ENCODE measurements at places on chromosomes 16 and 17.

DNA sequence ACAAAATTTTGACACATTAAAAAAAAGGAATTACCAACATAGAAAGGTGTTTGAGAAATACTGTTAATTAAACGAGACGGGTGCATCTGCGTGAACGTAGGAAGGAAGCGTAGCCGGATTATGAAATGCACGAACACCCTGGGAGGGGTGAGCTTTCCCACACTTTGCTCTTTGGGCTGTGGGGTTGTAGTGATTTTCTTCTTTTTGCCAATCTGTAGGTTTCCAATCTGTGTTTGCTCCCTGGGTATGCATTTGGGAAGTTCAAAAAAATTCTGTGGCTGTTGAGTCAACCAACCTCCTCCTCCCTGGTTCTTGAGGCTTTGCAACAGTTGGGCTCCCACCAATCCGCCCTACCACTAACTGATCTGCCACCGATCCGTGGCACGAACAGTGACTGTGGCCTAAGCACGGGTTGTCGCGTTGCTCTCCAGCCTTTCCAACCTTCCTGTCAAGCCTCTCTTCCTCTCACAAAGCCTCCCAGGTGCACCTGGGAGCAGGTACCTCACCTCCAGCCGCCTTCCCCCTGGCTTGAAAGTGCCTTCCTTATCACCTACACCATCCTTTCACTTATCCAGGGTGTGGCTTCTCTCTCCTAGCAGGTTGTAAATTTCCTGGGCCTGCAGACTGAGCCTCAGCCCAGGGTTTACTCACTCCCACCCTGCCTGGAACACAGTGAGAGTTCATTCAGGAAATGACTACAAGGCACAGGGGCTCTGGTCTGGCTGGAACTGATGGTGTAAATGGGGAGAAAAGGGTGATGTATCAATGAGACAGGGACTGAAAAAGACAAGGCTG, 16.6 kb downstream of the RTN4RL1 start:
- no peak for DNase-seq

DNA sequence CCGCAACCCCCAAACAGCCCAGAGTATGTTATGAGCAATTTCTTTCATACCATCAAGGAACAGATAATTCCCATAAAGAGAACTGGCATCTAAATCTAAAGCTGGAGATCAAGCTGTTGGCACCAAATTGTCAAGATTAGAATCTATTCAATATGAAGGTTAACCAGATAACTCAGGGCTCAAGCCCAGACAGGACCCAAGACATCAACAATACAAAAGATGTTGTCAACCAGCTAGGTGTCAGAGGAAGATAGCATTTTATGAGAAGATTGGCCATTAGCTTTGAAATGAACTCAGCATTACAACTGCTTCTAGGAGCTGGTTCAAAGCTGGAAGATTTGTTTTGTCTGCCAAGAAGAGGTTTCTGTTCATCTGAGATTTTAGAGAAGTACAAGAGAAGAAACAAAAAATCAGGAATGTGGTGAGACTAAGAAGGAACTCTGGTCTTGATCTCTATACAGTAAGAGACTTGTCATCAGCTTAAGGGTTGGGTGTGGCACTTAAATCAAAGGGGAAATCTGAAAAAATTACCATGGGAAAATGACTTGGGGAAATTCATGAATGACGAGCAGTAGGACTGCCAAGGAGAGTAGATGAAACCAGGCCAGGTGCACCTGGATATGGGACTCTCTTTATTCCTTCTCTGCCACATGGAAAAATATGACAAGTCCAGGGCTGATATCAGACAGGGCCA, 64.2 kb upstream of the COX10 start:
- DNase-seq: no peak

DNA sequence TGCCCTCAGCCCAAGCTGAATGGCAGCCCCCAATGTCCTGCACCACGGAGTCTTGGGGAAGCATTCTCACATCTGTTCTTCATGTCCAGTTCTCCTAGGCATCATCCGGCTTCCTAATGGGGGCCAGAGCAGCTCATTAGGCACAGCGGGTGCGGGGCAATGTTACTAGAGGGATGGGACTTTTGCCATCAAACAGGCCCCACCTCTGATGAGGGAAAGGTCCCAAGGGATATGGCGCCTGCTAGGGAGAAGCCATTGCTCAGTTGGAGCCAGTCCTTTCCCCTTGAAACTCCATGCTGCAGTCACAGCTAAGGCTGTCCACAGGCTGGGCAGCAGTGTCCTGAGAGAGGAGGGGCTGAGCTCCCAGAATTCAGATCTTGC, 1.7 kb upstream of the DPH1 start:
- no peak for DNase-seq

DNA sequence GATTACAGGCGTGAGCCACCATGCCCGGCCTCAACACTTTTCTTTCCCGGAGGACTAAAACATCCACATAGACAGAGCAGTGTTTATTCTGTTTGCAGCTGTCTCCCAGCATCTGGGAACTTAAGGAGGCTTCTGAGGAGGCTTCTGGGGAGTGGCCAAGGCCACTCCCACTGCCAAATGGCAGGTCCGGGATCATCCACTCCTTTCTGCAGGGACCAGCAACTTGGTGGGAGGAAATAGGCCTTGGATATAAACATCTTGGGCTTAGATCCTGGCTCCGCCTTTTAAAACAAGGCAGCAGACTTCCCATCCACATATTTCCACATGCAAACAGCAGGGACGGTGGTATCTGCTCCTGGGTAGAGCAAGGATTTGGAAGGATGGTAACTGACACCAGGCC, 14.1 kb upstream of the SPATA32 start:
- DNase-seq: no peak

GRCh38 chr17:43216369-43216761, 4.7 kb downstream of the TMEM106A start:
- DNase-seq: no peak

GRCh38 chr16:50844840-50845239, 103.0 kb downstream of the CYLD start:
- DNase-seq: no peak

DNA sequence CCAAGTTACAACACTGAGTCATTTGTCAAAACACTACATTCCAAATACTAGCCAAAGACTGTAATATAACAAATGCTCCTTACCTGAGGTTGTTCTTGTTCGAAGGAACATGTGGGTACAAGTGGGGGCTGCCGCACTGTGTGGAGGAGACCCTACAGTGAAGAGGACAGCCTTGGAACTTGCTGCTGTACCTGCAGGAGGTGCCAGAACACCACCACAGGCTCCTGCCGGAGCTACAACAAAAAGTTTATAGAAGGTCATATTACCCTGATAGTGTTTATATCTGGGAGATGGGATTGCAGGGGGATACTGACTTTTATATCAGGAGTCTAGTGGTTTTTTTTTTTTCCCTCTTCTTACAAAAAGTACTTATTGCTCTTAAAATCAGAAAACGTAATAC, 37.8 kb upstream of the ALDH3A1 start:
- DNase-seq: no peak

DNA sequence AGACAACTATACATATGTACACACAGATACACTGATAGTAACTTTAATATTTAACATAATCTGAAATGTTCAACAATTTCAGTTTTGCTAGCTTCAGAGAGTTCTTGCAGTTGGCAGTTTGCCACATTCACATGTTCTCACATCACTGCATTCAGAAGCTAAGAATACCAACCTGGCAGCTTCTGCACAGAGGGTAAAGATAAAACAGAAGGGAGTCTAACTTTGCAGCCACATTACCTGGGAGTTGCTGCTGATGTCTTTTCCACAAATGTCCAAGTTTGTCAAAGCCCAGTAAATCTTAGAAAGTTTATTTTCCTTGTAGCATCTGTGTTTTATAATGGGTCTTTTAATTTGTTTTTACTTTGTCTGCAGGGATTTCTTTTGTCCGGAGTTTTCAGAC, 332.0 kb downstream of the BCAS3 start:
- no peak for DNase-seq

DNA sequence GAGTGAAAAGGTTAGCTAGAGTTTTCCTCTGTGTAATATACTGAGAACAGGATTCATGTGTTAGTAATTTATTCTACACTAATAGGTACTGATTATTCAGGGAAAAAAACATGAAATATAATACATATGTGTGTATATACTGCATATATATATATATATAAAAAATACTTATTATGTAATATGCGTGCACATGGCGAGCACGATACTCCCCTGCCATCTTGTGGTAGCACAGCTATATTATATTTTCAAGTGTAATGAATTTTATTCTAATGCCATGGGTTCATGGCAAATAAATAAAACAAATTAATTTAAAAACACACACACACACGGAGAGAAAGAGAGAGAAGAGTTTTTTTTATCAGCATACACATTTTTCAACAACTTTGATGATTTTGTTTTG, 460.6 kb downstream of the KCNJ2 start:
- DNase-seq: peak; percentile 25

GRCh38 chr16:3434373-3434772, 8.9 kb downstream of the ZNF597 start:
- no peak for DNase-seq

DNA sequence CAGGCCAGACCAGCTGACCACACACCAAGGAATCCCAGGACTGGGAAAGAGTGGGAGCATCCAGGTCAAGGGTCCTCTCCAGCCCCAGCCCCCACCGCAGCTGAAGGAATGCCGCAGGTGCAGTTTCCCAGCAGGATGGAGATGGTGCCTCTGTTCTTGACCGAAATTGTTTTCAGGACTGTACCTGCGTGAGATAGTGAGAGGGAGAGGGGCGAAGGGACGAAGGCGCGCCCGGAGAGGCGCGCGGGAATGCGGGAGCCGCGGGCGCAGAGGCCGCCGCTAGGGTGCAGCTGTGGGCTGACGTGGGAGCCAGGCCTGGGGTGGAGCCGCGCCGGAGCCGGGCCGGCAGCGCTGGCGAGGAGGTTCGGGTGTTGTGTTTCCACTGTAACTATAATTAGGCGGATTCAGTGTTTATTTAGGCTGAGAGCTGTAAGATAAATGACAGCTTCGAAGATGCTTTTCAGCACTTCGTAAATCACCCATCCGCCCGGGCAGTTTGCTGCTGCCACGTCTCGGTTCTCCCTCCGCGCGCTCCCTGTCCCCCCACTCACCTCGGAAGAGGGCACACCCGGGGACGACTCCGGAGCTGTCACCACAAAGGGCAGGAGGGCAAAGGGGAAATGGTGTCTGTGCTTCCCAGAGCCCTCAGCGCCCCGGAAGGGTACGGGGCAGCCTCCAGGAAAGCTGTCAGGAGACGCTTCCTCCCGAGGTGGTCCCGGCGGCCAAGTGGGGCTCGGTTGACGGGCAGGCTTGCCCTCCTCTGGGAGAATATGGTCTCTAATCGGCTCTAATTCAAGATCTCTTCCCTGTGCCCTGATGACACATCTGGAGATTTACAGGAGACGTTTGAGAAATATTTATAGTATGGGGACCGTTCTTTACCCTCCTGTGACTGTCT, 38.2 kb downstream of the HOXB1 start:
- DNase-seq: peak; percentile 79

- no peak for DNase-seq
Observed at GRCh38 chr16:79066561-79066960, 534.0 kb downstream of the MAF start.

- no peak for DNase-seq
Observed at GRCh38 chr17:1529863-1530262, 13.5 kb upstream of the INPP5K start.

DNA sequence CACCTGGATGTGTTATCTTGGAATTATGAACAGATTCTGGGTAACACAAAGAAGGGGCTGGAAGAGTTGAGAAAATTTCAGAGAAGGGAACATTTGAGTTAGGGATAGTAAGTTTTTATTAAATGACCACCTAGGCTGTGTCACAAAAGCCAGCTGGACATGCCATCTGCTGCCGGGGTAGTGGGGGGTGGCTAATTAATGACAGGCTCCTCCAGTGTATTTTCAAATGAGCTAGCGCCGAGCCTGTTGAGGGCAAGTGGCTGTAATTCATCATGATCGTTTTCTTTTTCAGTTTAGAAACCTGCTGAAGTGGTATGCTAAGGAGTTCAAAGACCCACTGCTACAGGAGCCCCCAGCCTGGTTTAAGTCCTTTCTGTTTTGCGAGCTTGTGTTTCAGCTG, 6.2 kb downstream of the TMEM97 start:
- DNase-seq: no peak

- no peak for DNase-seq
Observed at GRCh38 chr17:27811961-27812360, 11.6 kb upstream of the NOS2 start.

DNA sequence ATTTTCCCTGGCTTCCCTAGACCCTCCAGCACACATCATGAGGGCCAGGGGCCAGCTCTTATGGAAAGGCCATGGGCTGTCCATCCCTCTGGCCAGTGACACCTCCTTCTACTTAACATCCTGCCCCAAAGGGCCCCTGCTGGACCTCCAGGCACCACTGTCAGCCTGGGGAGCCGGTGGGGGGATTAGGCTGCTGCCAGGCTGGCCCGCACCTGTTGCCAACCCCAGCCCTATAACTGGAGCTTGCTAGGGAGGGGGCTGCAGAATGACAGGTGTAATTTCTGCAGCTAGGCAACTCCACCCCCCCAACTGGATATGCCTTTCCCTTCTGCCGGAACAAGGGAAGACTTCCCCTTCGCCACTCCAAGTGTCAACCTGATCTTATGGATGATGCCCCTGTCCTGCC, 12.5 kb downstream of the RARA start:
- no peak for DNase-seq

DNA sequence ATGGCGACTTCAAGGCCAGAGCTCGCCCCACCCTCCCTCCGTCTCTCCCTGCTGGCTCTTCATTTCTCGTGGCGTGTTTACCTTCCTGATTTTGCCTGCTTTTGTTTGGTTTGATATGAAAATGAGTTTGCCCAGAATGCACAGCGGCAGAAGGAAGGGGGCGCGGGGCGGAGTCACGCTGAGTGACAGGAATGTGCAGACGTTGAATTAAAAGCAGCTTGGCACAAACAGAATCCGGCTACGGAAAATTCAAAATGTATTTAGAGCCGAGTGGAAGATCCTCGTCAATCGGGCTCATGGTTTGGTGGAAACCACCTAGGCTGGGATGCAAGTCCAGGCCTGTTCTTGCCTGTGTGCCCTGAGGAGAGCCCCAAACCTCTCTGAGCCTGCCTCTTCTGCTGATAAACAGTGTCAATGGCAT, 102.7 kb downstream of the SDK2 start:
- no peak for DNase-seq

DNA sequence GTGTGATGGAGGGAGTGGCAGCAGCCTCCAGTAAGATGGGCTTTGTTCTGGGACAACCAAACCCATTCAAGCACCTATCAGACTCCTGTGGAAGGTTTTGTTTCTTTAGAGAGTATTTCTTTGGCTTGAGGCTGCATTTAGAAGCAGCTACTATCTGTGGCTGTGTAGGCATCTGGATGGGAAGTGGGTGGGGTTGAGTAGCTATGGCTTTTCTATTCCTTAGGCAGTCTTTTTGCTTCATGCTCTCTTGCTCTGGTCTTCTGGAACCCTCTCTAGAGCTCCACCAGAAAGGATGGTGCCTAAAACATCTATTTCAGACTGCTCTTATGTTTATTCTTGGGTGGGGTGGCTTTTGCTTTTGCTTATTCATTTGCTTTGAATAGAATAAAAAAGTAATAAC, 19.9 kb downstream of the TNRC6A start:
- no peak for DNase-seq

- no peak for DNase-seq
Observed at GRCh38 chr17:39227364-39227919, 1.7 kb upstream of the STAC2 start.

Data from activated naive CD4-positive, alpha-beta T cell treated with anti-CD3 and anti-CD28 coated beads, Interleukin-2, amount 10 ng/mL, durations not matched to agents 7 days and 5 days (primary cell).